Brain (organoid and tissue), 16 donors: ENCODE measurements at places on chromosomes 3 and 15.

- DNase-seq, result no peak
Observed at GRCh38 chr15:97600190-97600589, 360.3 kb upstream of the ARRDC4 start.

DNA sequence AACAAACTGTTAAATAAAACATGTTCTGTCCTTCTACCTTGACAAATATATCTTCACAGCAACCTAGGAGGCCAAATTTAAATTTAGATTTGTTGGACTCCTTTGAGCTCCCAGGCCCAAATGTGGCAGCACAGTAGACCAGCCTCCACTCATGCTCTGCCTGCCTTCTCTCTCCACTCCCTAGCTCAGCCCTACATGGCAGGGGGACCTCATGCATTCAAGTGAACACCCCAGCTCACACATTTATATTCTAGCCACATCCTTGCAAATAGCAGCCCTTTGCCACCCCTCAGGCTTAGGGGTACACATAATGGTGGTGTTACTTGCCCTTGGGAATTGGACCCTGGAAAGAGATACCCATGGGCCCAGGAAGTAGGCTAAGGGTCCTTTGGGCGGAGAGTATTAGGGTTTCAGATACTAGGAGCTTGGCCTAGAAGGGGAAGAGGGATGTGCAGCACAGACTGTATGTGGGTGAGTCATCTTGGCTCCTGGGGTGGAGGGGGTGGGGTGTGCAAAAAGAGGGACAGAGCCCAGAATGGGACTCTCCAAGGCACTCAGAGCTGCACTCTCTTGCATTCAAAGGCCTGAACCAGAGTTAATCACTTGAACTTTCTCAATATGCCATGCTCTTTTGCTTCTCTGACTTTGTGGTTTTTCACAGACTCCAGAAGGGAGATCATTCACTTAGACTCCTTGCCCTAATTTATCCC lies 268.4 kb upstream of the ROPN1 start:
- DNase-seq, result no peak

DNA sequence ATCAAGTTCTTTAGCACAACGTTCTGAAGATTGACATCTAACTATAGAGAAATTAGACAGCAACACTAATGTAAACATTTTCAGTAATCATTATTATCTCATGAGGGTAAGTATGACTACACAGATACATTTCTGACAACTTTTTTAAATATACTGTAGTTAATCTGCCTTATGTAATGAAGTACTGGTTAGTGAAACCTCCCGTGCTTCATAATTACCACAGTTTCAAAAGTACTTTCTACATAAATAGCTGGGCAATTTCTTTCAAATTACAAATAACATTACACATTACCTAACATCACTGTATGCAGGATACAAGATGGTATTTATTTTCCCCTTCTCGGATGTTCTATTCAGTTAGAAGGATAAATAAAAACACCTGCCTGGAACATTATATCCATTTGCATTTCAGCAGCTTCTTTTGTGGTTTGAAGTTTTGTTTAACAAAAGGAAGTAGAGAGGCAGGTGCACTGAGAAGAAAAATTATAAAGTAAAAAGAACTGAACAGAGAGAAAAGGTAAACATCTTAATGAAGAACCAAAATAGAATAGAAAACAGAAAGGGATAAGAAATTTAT lies 1241.5 kb upstream of the GBE1 start:
- no peak for DNase-seq

DNA sequence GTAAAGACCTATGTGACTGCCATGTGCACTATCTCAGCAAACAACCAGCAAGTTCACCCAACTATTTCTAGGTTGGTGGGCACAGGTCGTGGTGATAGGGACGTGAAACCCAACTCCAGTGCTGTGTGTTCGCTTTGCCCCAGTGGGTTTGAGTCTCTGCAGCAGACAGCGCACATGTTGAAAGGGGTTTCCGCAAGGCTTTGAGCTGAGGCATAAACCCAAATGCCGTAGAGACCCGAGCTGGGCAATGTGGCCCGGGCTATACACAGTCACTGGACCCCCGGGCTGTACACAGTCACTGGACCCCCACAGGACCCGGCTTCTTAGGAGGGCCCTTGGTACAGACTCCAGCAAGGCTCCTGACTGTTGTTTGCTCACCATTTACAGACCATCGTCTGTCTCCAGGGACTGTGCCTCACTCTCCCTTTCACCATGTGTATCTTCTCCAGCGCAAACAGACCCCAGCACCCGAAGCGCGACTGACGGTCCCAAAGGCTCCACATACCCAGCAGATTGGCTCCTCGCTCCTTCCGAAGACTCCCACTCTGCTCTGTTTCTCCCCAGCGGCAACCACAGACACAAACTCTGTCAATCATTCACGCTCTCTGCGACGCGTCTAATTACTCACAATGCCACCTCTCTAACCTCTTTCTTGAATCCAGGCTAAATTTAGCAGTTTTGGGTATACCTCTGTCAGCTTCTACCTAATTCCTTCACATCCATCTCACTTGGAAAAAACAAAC lies 31.2 kb downstream of the PCSK6 start:
- no peak for DNase-seq

GRCh38 chr15:92693691-92694331 lies 38.2 kb upstream of the FAM174B start:
- DNase-seq, result no peak

- peak; percentile 96 for DNase-seq
Observed at GRCh38 chr3:33658991-33659848, 58.8 kb downstream of the CLASP2 start.

DNA sequence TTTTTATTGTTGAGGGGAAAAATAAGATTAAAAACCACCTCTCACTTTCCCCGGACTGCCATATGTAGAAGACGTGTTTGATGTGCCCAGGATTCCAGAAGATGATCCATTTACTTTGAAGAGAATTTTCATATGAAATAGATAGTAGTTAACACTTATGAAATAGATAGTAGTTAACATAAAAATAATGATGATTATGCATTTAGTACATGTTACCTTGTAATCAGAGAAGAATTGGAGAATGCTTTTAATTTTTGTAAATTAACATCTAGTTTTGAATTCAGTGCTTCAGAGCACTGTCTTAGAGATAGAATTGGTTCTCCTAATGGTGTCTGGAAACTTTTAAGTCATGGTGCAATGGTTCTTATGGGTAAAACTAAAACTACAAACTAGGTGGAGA lies 46.1 kb upstream of the CRTC3 start:
- no peak for DNase-seq

DNA sequence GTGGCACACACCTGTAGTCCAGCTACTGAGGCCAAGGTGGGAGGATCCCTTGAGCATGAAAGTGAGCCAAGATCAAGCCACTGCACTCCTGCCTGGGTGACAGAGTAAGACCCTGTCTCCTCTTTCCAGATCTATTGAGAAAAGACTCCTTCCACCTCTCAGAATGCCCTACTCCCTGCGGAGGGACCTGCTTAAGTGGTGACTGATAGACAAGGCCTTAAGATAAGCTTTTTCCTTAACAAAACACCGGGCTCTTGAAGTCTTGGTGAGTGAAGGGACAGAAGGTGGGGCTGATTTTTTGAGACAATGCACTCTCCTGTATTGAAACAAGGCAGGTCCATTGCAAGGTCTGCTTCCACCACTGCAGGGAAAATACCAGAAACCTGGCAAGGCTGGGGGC lies 338.4 kb upstream of the FRG2C start:
- no peak for DNase-seq

- no peak for DNase-seq
Observed at GRCh38 chr15:27869697-27870281, 229.3 kb downstream of the OCA2 start.

- DNase-seq, result no peak
Observed at GRCh38 chr15:51319539-51319938, 18.9 kb downstream of the CYP19A1 start.

GRCh38 chr3:114421204-114421603 lies 127.4 kb downstream of the TIGIT start:
- no peak for DNase-seq

GRCh38 chr3:139187154-139187553 lies 142.5 kb upstream of the PRR23C start:
- no peak for DNase-seq

- no peak for DNase-seq
Observed at GRCh38 chr3:79639855-79640254, 127.9 kb downstream of the ROBO1 start.

DNA sequence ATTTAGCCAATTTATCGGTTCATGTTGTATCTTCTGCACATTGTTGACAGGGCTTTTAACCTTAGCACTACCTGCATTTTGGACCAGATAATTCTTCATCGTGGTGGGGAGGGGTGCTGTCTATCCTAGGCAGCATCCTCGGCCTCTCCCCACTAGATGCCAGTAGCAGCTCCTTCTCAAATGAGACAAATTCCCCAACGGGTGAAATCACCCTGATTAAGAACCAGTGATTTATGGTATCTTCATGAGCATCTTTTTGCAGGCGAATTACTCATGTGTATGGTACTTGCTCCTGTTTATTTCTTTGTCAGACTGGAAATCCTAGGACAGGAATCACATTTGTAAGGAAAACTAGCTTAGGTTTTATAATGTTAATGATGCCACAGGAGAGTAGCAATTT lies 68.0 kb downstream of the C3orf70 start:
- DNase-seq, result no peak

DNA sequence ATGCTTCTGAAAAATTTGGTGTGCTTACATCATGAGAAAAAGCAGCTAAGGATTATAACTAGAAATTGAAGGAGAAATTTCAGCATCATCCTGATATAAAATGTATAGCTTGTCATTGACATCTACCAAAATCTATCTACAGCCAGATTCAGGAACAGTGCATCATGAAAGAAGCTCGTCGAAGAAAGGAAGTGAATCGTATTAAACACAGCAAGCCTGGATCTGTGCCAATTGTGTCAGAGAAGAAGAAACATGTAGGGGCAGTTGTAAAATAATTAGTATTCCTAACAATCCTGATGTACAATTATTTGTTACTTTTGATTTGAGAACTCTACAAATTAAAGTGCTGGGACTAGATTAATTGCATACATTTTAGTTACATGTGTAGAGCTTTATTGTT lies 37.2 kb downstream of the AP4E1 start:
- DNase-seq, result peak; percentile 35

GRCh38 chr3:60010781-60011180 lies 961.0 kb upstream of the CFAP20DC start:
- DNase-seq, result no peak

DNA sequence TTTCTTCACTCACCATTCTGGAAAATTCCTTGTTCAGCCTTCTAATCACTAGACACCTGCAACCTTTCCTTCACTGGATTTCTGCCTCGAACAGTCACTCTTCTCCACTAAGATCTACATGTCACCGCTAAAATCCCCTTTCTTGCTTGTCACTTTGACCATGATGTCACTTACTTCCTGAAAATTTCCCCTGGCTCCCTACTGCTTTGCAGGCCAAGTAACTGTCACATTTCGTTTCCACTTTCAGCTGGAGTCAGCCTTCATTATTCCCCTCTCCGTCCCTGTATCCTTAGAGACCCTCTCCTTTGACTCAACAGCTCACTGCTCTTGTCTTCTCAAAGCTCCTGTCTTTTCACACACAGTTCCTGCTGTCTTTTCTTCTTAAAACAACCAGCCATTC lies 15.9 kb downstream of the CHL1 start:
- DNase-seq, result peak; percentile 60

DNA sequence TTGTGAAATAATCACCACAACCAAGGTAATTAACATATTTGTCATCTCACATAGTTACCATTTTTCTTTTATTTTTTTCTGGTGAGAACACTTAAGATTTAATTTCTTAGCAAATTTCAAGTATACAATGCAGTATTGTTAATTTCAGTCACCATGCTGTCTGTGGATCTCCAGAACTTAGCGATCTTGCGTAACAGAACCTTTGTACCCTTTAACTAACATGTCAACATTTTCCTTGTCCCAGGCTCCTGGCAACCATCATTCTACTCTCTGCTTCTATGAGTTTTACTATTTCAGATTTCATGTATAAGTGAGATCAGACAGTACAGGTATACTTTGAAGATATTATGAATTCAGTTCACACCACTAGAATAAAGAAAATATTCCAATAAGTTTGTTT lies 154.4 kb downstream of the KCNAB1 start:
- no peak for DNase-seq

- DNase-seq, result no peak
Observed at GRCh38 chr3:186996356-186996755, 66.0 kb downstream of the ST6GAL1 start.

DNA sequence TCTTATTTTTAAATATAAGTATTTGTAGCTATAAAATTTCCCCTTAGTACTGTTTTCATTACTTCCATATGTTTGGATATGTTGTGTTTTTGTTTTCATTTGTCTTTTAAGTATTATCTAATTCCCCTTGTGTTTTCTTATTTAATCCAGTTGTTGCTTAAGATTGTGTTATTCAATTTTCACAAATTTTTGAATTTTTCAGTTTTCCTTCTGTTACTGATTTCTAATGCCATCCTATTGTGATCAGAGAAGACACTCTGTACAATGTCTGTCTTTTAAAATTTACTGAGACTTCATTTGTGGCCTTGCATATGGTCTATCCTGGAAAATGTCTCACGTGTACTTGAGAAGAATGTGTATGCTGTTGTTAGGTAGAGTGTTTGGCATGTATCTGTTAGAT lies 795.6 kb upstream of the CFAP20DC start:
- DNase-seq, result no peak

- DNase-seq, result no peak
Observed at GRCh38 chr3:99962703-99963102, 145.0 kb downstream of the CMSS1 start.

GRCh38 chr15:58929891-58930416 lies 3.5 kb downstream of the SLTM start:
- no peak for DNase-seq

DNA sequence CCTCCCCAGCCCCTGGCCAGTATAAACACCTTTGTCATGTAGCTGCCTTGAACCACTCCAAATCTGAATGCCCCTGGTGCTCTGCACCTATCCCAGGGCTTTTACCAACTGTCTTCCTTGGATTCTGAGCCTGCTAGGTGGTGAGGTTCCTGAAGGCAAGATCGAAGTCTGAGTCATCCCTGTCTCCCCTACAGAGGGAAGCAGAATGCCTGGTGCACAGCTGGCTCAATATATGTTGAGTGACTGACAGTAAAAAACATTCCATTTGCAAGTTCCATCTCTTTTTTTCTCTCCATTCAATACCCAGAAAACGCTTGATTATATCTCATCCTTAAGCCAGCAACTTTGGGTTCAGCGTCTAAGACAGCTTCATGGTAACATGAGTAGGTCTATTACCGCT lies 24.7 kb downstream of the SLC24A1 start:
- no peak for DNase-seq

- DNase-seq, result no peak
Observed at GRCh38 chr15:27045796-27046195, 74.8 kb downstream of the GABRG3 start.
